Type B pancreatic cell (in vitro differentiated cells): ENCODE measurements at places on chromosomes 6 and 20. TPM values are rescaled to one million over a fixed set of nuclear protein-coding genes. Genes with fewer than 3 reads are reported as not detected.

Gene ZNF311
- 0.68 and 2.2 TPM in 2 replicates for total RNA-seq

Gene LST1
- total RNA-seq = not detected in 2 replicates

Gene CDSN
- total RNA-seq = not detected in 2 replicates

Gene NHSL1
- total RNA-seq = 29.7 and 63.9 TPM in 2 replicates

Gene MTRF1L
- total RNA-seq = 17.3 and 18.8 TPM in 2 replicates

Gene TREML1
- total RNA-seq = not detected in 2 replicates

Gene CST4
- total RNA-seq = 2.1 and 56.8 TPM in 2 replicates

Gene JPH2
- total RNA-seq = 4.9 and 17.3 TPM in 2 replicates

Gene MEP1A
- 3.6 and 22.4 TPM in 2 replicates for total RNA-seq

Gene SLC17A3
- total RNA-seq = 0.33 TPM in 1 of 2 replicates, not detected in the other

Gene MMP24
- total RNA-seq = 2.2 and 2.6 TPM in 2 replicates

Gene PBOV1
- total RNA-seq = not detected in 2 replicates

Gene MYMX
- total RNA-seq = 0.53 and 0.59 TPM in 2 replicates

GRCh38 chr6:130852844-130853554, 25.8 kb downstream of the SMLR1 start:
- H3K27me3 ChIP-seq = no peaks in the 10 kb centered on the region
- H3K4me3 ChIP-seq = no peak overlapping the region
- no peak overlapping the region for H3K27ac ChIP-seq
- no peak for DNase-seq
- H3K36me3 ChIP-seq = no peaks in the 10 kb centered on the region
- peaks cover 12% of the 10 kb centered on the region for H3K4me1 ChIP-seq

GRCh38 chr20:62822788-62823651, 6.2 kb downstream of the COL9A3 start:
- peak overlapping the region; percentile 45 for H3K4me3 ChIP-seq
- H3K27ac ChIP-seq = peak overlapping the region; percentile 46
- peaks cover 5% of the 10 kb centered on the region for H3K4me1 ChIP-seq
- no peak for DNase-seq
- H3K27me3 ChIP-seq = peaks cover 3% of the 10 kb centered on the region

GRCh38 chr6:157274471-157275226, 48.7 kb downstream of the TMEM242 start:
- peaks cover 4% of the 10 kb centered on the region for H3K4me1 ChIP-seq
- H3K4me3 ChIP-seq = peak overlapping the region; percentile 86
- H3K27ac ChIP-seq = peak overlapping the region; percentile 94
- peak; percentile 88 for DNase-seq

GRCh38 chr20:40941133-40941610, 87.5 kb upstream of the TOP1 start:
- no peak for DNase-seq
- peaks cover 15% of the 10 kb centered on the region for H3K27me3 ChIP-seq
- peaks cover 18% of the 10 kb centered on the region for H3K4me1 ChIP-seq
- H3K27ac ChIP-seq = no peak overlapping the region
- H3K4me3 ChIP-seq = no peak overlapping the region

- H3K4me3 ChIP-seq = no peak overlapping the region
- no peaks in the 10 kb centered on the region for H3K36me3 ChIP-seq
- peaks cover 25% of the 10 kb centered on the region for H3K27me3 ChIP-seq
- no peak overlapping the region for H3K27ac ChIP-seq
- DNase-seq = no peak
Measured at GRCh38 chr20:61053487-61053886, 198.6 kb upstream of the CDH4 start.

DNA sequence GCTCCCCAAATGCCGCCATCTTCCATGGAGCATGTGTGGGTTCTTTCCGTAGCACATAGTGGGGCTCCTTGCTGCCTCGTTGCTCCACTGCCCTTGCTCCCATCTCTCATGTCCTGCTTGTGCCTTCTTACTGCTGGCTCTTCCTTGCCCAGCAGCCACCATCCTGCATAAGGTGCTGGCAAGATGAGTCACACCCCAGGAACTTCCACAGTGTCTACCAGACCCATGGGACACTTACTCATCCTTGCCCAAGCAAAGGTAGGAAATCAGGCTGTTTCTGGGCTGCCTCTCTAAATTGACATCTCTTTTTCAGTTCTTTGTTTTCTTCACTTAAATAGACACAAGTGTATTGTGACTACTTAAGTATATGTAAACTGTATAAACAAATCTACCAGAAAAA, 39.4 kb upstream of the RGS17 start:
- H3K4me3 ChIP-seq = no peak overlapping the region
- H3K27ac ChIP-seq = peak overlapping the region; percentile 39
- H3K4me1 ChIP-seq = peaks cover 10% of the 10 kb centered on the region
- no peak for DNase-seq
- H3K27me3 ChIP-seq = peaks cover 3% of the 10 kb centered on the region

- DNase-seq = no peak
- no peak overlapping the region for H3K4me3 ChIP-seq
- no peaks in the 10 kb centered on the region for H3K27me3 ChIP-seq
- no peaks in the 10 kb centered on the region for H3K36me3 ChIP-seq
- peak overlapping the region; percentile 8 for H3K27ac ChIP-seq
Measured at GRCh38 chr6:113558966-113559365, 298.2 kb upstream of the MARCKS start.

- peaks cover 16% of the 10 kb centered on the region for H3K36me3 ChIP-seq
- no peaks in the 10 kb centered on the region for H3K4me1 ChIP-seq
- peak overlapping the region; percentile 58 for H3K27ac ChIP-seq
Measured at GRCh38 chr20:32326504-32326845, 31.7 kb upstream of the ASXL1 start.

GRCh38 chr20:22924949-22925612, 110.0 kb upstream of the SSTR4 start:
- H3K27me3 ChIP-seq = peaks cover 67% of the 10 kb centered on the region
- H3K4me3 ChIP-seq = no peak overlapping the region
- peaks cover 24% of the 10 kb centered on the region for H3K4me1 ChIP-seq
- DNase-seq = no peak
- H3K36me3 ChIP-seq = no peaks in the 10 kb centered on the region
- H3K27ac ChIP-seq = no peak overlapping the region

GRCh38 chr6:155185544-155185943, 78.3 kb upstream of the CLDN20 start:
- peak overlapping the region; percentile 51 for H3K27ac ChIP-seq
- peaks cover 3% of the 10 kb centered on the region for H3K36me3 ChIP-seq
- peaks cover 9% of the 10 kb centered on the region for H3K4me1 ChIP-seq
- no peaks in the 10 kb centered on the region for H3K27me3 ChIP-seq
- DNase-seq = no peak

- no peak overlapping the region for H3K27ac ChIP-seq
- peaks cover 12% of the 10 kb centered on the region for H3K36me3 ChIP-seq
- H3K4me3 ChIP-seq = no peak overlapping the region
- H3K27me3 ChIP-seq = no peaks in the 10 kb centered on the region
- H3K4me1 ChIP-seq = no peaks in the 10 kb centered on the region
Measured at GRCh38 chr6:108502832-108503231, 57.9 kb upstream of the FOXO3 start.

DNA sequence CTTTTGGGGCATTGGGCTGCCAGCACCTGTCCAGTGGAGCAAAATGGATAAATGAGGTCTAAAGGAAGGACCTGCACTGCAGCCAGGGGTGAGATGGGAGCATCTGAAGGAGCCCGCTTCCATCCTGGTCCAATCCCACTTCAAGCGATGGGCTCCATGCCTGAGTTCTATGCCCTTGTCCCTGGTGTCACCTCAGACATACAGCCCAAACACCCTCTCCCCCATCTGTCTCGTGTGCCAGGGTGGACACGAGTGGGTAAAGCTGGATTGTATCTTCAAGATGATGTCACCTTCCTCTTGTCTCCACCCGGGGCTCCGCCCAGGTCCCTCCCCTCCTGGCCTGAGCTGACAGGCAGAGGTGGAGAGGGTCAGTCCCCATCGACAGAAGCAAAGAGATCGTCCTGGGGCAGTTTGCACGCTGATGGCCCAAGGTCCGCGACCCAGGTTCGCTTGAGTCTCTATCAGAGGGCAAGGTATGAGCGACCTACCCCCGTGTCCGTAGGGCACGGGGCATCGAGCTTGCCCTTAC, 544 bp downstream of the SMIM29 start:
- H3K27me3 ChIP-seq = no peaks in the 10 kb centered on the region
- peaks cover 12% of the 10 kb centered on the region for H3K4me1 ChIP-seq
- peak overlapping the region; percentile 93 for H3K4me3 ChIP-seq
- H3K36me3 ChIP-seq = no peaks in the 10 kb centered on the region
- DNase-seq = no peak
- peak overlapping the region; percentile 90 for H3K27ac ChIP-seq

DNA sequence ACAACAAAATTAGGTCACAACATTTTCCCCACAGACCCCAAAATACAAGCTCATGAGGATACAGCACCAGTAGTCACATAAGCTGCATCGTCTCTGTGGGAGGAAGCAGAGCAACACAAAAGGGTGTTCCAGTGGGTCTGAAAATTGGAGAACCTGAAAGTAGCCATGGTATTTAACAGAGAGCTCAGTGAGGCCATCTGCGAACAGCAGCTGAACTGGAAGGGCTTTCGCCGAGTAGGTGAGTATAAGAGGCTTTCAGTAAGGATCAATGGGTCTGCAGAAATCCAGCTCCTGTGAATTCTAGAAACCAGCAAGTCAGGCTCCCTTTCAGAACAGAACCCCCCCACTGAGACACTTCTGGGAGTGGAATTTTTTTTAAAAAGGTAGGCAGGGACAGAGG, 120.0 kb upstream of the RREB1 start:
- H3K27ac ChIP-seq = peak overlapping the region; percentile 9
- no peak overlapping the region for H3K4me3 ChIP-seq
- no peaks in the 10 kb centered on the region for H3K27me3 ChIP-seq
- DNase-seq = no peak
- no peaks in the 10 kb centered on the region for H3K4me1 ChIP-seq
- H3K36me3 ChIP-seq = no peaks in the 10 kb centered on the region

- H3K4me1 ChIP-seq = no peaks in the 10 kb centered on the region
- no peak overlapping the region for H3K27ac ChIP-seq
- H3K36me3 ChIP-seq = no peaks in the 10 kb centered on the region
- H3K27me3 ChIP-seq = no peaks in the 10 kb centered on the region
- H3K4me3 ChIP-seq = no peak overlapping the region
- no peak for DNase-seq
Measured at GRCh38 chr6:7953753-7954152, 43.2 kb upstream of the TXNDC5 start.

DNA sequence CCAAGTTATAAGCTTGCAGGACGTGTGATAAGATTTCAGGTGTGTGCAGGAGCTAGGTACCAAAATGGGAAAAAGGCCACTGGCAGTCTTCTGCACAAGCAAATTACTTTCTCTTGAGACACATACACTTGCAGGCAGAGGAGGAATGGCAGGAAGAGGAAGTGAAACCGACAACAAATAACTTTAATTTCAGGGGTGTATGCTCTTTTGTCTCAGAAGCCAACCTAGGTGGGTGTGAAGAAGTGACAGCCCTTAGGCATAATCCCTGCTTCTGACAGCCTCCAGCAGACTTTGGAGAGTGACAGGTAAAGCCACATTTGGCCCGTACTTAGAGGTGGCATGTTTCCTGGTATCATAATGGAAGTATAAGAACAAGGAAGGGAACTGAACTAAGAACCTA, 118.8 kb upstream of the TRAF3IP2 start:
- peaks cover 22% of the 10 kb centered on the region for H3K4me1 ChIP-seq
- H3K27me3 ChIP-seq = no peaks in the 10 kb centered on the region
- H3K36me3 ChIP-seq = peaks cover 28% of the 10 kb centered on the region
- no peak for DNase-seq

GRCh38 chr6:145469021-145469420, 266.3 kb downstream of the EPM2A start:
- H3K27ac ChIP-seq = no peak overlapping the region
- no peak overlapping the region for H3K4me3 ChIP-seq
- H3K27me3 ChIP-seq = no peaks in the 10 kb centered on the region
- no peaks in the 10 kb centered on the region for H3K36me3 ChIP-seq
- no peak for DNase-seq

GRCh38 chr6:119137194-119138072, 59.0 kb upstream of the FAM184A start:
- no peaks in the 10 kb centered on the region for H3K27me3 ChIP-seq
- no peaks in the 10 kb centered on the region for H3K36me3 ChIP-seq
- no peak overlapping the region for H3K27ac ChIP-seq
- H3K4me3 ChIP-seq = no peak overlapping the region
- no peak for DNase-seq

- DNase-seq = no peak
- H3K4me1 ChIP-seq = no peaks in the 10 kb centered on the region
- H3K36me3 ChIP-seq = no peaks in the 10 kb centered on the region
Measured at GRCh38 chr6:110558575-110558974, 82.2 kb upstream of the SLC22A16 start.

DNA sequence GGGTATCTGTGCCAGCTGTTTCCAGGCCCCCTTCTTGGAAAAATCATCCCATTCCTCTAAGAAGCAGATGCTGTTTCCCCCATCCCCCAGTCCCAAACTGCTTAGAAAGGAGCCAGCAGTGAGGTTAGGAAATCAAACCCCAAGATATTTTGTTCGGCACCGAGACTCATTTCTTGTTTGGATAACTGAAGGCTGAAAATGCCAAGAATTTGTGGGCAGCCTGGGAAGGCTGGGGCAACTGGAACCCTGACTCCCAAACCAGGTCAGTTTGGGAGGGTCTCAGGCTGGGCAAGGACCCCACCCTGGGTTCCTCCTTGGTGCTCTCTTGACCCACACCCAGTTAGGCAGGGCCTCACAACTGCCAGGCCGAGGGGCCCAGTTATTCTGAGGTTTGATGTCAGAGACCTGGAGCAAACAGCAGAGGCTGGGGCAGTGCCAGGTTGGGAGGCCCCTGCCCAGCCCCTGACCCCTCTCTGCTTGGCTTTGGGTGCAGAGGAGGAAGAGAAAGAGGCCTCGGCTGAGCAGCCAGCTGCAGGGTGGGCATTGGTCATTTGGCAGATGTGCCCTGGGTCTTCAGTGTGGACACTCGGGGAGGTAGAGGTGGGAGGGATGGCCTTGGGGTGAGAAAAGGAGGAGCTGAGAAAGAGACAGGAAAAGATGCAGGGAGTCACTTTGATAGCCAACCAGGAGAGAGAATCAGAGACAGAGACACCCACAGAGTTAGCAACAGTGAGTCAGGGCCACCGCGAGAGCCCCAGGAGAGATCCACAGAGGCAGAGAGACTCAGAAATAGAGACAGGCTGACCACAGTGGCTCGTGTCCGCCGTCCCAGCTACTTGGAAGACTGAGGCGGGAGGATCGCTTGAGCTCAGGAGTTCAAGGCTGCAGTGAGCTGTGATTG, 5.0 kb downstream of the ANGPT4 start:
- no peak overlapping the region for H3K27ac ChIP-seq
- peaks cover 23% of the 10 kb centered on the region for H3K27me3 ChIP-seq
- no peak for DNase-seq
- no peaks in the 10 kb centered on the region for H3K36me3 ChIP-seq

DNA sequence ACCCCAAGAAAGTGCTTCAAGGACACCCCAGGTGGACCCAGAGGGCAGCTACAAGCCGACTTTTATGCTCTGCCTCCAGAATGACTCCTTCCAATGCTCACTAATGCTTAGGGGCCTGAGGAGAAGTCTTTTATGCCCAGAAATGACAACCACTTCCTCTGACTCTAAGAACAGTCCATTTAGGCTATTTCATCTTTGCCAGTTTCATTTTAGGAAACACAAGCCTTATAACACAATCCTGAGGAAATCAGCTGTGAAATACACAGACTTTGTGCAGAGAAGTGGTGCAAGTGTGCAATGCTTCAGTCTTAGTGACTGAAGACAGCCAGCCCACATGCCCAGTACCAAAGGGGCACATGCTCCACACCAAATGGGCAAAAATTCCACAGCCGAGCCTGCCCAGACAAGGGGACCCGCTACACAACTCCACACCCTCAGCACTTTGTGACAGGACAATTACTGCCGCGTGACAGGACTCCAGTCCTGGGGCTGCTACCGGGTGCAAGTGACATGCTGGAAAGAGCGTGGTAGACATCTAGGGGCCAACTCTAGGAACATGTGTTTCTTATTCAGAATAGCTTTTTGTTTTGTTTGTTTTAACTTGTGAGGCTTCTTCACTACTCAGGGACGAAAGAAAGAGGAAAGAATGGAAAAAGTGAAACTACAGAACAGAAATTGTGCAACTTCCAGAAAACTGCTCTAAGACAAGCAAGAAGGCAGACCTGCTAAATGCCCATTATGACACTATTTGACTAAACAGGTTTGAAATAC, 28.2 kb upstream of the PLAGL1 start:
- H3K27me3 ChIP-seq = no peaks in the 10 kb centered on the region
- peaks cover 3% of the 10 kb centered on the region for H3K36me3 ChIP-seq
- no peak for DNase-seq
- no peak overlapping the region for H3K27ac ChIP-seq
